Left hindlimb (tissue), 1 donor: ENCODE measurements at places on chromosomes 11 and 22.

DNA sequence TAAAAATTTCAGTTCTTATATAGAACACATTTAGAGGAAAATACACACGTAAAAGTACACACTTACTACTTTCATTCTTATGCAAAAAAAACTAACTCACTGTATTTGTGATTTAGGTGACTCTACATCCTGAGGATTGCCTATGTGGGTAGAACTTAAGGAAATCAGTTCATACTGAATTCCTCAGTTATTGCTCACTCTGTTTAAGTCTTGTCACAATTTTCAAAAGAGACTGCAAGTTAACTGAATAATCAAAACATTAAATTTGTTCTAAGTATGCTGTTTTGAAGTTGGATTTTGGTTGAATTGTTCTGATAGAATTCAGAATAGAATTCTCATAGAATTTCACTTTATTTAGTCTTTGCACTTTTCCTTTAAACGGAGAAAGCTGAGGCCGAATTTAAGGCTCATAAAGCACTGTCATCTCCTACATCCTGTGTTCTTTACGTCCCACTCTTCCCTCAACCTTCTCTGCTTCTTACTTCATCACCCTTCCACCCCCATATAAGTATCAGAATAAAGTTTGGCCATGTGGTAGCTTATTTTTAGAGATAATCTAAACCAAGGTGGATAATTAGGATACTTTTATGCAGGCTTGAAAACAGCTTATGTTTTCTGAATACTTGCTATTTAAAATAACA is 59.8 kb downstream of the APOL5 start:
- no peak for DNase-seq

DNA sequence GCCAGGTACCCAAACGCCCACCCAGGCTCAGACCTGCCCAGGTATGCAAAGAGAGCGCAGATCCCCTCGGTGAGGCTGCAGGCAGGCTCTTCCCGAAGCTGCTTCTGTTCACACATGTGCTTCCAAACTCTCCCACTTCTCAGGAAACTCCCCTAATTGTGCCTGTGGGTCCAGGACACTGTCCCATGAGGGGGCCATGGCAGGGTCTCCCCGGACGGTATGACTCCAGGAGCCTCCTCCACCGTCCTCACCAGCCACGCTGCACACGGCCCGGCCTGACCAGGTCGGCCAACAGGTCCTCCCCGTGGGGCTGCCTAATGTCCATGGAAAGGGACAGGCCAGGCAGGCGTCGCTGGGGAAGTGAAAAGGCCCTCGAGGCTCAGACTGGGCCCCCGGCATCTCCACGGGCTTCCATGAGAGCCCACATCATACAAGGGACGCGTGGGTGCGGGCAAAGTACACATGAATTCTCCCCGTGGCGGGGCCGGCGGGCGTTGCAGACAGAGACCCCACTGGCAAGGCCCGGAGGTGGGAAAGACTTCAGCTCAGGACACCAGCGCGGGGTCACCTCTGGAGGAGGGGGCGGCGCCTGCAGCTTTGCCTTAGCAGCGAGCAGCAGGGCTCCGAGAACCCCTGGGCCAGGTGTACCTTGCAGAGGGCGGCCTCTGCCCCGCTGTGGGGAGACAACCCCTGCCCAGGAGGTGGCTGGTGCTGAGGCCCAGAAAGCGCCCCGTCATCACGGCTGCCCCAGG is 526.1 kb downstream of the BRD1 start:
- DNase-seq = no peak

GRCh38 chr22:27799827-27800249 is 1.7 kb downstream of the MN1 start:
- no peak for DNase-seq

DNA sequence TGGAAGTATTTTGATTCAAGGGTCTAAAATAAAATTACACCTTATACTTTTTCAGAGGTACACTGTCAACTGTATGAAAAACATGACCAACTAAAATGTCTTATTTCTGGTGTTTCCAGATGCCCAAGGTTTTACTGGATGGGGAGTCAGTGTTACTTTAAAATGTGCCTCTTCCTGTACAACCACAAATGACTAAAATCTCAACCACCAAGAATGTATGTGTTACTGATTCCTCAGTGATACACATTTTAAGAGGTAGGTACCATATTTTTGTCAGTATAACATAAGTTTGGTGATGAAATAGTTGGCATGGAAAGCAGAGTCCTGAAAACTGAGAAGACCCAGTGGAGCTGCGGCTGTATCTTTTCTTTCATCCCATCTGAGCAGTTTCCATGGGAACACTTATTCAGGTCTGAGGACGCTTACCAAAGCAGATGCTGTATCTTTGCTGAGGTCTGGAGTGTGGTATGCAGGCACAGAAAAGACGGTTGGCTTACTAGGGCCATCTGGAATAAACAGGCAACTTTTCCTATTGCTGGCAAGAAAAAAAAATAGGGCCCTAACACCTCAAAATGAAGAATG is 21.2 kb upstream of the TP53AIP1 start:
- no peak for DNase-seq

DNA sequence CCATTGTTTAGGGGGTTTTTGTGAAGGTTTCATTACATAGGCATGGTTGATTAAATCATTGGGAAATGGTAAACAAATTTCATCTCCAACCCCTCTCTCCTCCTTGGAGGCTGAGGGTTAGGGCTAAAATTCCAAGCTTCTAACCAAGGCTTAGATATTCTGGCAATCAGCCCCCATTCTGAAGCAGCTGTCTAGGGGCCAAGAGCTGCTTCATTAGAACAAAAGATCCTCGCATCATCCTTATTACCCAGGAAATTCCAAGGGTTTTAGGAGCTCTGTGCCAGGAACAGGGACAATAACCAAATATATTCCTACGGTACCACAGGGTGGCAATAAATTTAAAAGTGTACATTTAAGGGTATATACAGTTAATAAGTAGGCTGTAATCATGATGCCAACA is 22.5 kb upstream of the EED start:
- DNase-seq = no peak

- no peak for DNase-seq
Observed at GRCh38 chr22:42610186-42610585, 4.5 kb downstream of the POLDIP3 start.

GRCh38 chr22:24433001-24433827 is 5.8 kb downstream of the ADORA2A start:
- no peak for DNase-seq
